ENCODE measurements at places on chromosomes 4 and X. TPM values are rescaled to one million over a fixed set of nuclear protein-coding genes. Genes with fewer than 3 reads are reported as not detected.

The LRCH2 gene
- 3.9 TPM for polyA plus RNA-seq

- DNase-seq: peak; percentile 41
- H3K4me1 ChIP-seq: peaks cover 6% of the 10 kb centered on the region
- H3K27ac ChIP-seq: peak overlapping the region; percentile 97
- no peaks in the 10 kb centered on the region for H3K27me3 ChIP-seq
- H3K36me3 ChIP-seq: no peaks in the 10 kb centered on the region
Observed at GRCh38 chr4:174521800-174522182, 497 bp downstream of the HPGD start.

DNA sequence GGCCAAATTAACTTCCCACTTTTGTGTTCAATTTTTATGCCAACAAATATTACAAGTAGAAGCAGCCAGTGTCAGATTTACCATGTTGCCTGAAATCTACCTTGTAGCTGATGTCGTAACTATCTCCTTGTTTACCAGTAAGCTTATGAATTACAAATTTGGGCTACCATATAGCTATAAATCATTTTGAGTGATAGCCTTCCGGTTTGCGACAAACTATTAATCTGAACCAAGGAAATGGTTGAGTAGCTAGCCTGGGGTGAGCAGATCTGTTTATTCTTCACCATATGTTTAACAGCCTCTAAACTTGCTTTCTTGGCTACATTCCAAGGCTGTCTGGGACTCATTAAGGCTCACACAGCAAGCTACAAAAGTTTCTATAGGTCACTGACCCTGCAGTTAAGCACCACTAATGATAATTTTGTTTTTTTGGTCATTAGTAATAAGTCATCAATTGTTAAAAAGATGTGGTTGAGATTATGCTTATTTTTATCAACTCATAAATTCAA lies 218.7 kb upstream of the SPOCK3 start:
- H3K4me1 ChIP-seq: no peaks in the 10 kb centered on the region
- no peak overlapping the region for H3K4me3 ChIP-seq
- no peaks in the 10 kb centered on the region for H3K36me3 ChIP-seq
- no peak overlapping the region for H3K27ac ChIP-seq

DNA sequence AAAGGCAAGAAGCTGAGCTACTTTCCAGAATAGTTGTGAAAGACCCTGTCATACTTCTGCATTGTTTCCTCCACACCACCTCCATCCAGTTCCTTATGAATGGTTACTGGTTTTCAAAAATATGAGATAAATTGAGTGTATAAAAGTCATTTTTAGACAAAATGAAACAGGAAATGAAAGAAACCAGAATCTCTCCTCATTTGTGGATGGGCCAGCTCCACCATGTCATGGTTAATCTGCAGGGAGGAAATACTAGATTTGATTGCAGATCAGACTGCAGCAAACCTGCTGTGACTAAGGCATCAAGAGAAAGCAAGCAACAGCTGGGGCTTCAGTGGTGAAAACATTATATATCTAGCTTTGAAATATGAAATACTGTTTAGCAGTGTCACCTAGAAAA lies 23.8 kb downstream of the F9 start:
- H3K4me3 ChIP-seq: no peak overlapping the region
- H3K36me3 ChIP-seq: no peaks in the 10 kb centered on the region
- no peaks in the 10 kb centered on the region for H3K27me3 ChIP-seq
- DNase-seq: no peak
- no peak overlapping the region for H3K27ac ChIP-seq
- H3K4me1 ChIP-seq: no peaks in the 10 kb centered on the region

DNA sequence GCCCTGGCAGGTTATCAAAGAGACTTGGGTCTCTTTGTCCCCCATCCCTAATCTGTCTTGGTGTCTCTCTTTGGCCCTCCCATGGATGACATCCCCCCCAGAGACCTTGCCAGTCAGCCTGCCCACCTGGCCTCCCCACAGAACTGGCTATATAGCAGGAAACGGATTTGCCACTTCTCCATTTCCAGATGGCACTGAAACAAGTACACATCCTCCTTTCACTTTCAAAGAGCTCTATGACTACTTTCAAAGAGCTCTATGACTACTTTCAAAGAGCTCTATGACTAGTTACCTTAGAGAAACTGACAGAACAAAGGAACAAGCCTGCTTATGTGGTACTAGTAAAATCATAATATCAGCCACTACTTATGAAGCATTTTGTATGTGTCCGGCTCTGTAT lies 175.3 kb downstream of the MAML3 start:
- DNase-seq: no peak
- H3K36me3 ChIP-seq: no peaks in the 10 kb centered on the region
- H3K27ac ChIP-seq: no peak overlapping the region

- no peaks in the 10 kb centered on the region for H3K27me3 ChIP-seq
- peak; percentile 64 for DNase-seq
- no peak overlapping the region for H3K4me3 ChIP-seq
- H3K4me1 ChIP-seq: peaks cover 7% of the 10 kb centered on the region
Observed at GRCh38 chr4:168440442-168441264, 39.6 kb downstream of the DDX60L start.

DNA sequence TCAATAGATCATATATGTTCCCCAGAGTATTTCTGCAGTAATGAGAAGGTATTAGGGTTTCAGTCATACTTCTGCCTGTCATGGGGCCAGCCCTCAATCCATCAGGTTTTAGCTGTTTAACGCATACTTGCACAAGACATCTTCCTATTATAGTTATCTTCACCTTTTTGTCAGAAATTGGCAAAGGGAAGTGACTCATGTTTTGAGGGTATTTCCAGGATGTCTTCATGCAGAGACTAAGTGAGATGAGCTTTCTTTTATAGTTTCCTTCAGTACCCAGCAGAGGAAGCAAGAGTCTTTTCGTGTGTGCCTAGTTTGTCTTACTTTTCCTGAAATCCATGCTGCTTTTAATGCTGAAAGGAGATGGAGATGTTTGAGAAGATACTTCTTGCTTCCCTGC lies 9.5 kb downstream of the CSTF2 start:
- no peaks in the 10 kb centered on the region for H3K27me3 ChIP-seq
- H3K4me3 ChIP-seq: no peak overlapping the region

DNA sequence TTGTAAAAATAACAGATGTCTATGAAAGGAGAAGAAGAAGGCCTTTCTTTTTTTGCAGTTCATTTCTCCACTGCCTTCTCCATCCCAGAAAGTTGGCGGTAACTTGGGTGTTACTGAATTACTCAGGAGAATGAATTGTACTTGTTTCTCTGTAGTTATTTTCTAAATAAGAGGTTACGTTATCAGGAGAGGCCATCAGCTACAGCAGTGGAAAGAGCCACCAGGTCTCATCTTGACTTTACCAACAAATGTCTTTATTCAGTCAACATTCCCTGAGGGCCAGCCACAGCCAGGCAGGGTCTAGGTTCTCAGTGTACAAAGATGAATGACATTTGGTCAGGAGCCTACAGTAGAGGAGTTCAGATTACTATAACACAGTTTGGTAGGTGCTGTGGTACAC lies 8.1 kb downstream of the HADH start:
- H3K36me3 ChIP-seq: peaks cover 28% of the 10 kb centered on the region
- no peak overlapping the region for H3K27ac ChIP-seq
- no peaks in the 10 kb centered on the region for H3K27me3 ChIP-seq
- H3K4me1 ChIP-seq: peaks cover 10% of the 10 kb centered on the region

The TRIML2 gene
- not detected for polyA plus RNA-seq

DNA sequence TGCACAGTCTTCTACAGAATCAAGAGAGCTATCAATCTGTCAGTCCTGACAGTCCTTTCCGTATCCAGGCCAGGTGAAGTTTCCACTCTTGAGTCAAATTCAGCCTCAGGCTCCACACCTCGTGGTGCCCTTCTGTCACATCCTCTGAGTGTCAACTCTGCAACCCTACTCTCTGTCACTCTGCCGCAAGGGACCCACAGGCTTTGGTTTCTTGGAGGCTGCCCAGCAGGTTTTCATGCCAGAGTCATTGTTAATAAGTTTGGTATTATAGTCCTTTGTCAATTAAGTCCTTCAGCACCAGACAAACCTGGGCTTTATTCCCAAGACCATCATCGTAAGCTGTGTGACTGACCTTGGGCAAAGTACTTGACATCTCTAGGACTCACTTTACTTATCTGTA lies 83.4 kb upstream of the KLHL13 start:
- no peaks in the 10 kb centered on the region for H3K36me3 ChIP-seq
- DNase-seq: no peak
- H3K4me3 ChIP-seq: no peak overlapping the region
- no peaks in the 10 kb centered on the region for H3K27me3 ChIP-seq
- H3K27ac ChIP-seq: no peak overlapping the region
- no peaks in the 10 kb centered on the region for H3K4me1 ChIP-seq

DNA sequence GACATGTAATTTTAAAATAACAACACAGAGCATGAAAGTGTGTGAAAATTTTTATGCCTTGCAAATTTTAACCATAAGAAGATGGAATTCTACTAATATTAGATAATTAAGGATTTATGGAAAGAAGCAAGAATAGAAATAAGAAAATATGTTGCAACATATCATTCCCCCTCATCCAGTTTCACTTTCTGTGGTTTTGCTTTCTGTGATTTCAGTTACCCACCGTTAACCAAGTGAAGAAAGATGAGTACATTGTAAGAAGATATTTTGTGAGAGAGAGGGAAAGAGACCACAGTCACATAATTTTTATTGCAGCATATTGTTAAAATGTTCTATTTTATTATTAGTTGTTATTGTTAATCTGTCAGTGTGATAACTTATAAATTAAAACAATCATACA lies 77.9 kb downstream of the ADAM29 start:
- no peaks in the 10 kb centered on the region for H3K36me3 ChIP-seq
- H3K4me1 ChIP-seq: peaks cover under 1% of the 10 kb centered on the region
- H3K27me3 ChIP-seq: no peaks in the 10 kb centered on the region
- no peak for DNase-seq
- H3K4me3 ChIP-seq: no peak overlapping the region

DNA sequence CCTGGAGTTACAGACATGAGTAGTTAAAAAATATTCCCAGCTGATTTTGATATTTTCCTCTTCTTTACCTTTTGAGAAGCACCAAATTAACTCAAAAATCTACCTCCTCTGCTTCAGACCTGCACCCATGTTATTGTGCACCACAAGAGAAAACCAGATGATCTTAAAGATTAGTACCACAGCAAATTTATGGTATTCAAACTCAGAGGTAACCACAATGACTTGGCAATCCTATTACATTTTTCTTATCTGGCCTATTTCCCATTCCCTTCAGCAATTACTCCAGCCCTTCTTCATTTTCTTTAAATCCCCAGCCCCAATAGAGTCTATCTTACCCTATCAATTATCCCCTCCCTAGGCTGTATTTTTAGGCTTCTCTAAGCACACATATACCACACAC lies 535.1 kb downstream of the FAT4 start:
- no peak for DNase-seq
- no peaks in the 10 kb centered on the region for H3K27me3 ChIP-seq
- H3K4me1 ChIP-seq: no peaks in the 10 kb centered on the region
- H3K27ac ChIP-seq: no peak overlapping the region

DNA sequence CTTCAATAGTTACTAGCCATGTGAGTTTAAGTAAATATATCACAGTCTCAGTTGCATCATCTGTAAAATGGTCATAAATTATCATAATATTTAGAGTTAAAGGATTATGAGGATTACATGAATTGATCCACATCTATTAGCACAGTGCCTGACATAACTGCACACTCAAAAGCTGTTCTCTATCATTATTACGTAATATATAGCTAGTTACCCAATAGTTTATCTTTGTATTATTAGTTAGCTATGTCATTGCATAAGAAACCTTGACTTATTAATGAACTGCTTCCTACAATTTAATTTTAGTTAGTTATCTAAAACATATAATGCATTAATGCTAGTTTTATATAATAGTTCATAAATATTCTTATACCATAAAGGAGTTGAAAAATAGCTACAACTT lies 1076.9 kb upstream of the GRID2 start:
- H3K4me1 ChIP-seq: no peaks in the 10 kb centered on the region
- no peaks in the 10 kb centered on the region for H3K36me3 ChIP-seq
- no peak overlapping the region for H3K27ac ChIP-seq
- DNase-seq: no peak

DNA sequence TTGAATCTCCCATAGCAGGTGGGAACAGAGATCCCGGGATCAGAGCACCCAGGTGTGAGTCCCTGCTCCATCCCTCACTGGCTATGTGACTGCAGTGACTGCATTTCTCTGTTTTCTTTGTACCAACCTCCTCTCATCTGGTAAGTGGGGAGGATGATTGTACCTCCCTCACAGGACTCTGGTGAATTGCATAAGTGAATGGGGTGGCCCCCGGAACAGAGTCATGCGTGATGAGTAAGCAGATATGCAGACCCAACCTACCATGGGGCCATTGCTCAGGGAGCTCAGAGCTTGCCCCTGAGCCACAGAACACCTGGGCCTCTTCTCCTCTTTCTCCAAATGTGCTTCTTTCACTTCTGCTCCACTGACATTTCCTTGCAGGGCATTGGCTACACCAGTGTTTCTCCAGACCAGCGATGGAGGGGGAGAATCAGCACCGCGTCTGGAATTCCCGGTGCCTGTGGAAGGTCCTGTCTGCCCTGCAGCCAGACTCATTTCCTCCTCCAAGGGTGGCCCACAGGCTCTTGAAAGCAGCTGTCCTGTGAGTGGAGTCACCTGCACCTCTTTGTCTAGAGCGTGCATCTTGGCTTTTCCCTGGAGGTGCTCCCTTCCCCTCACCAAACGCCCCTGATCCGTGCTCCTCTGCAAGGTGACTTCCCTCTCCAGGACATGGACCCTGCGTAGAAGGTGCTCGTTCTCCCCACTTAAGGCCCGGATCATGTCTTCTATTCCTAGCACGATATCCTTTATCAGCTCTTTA lies 30.0 kb downstream of the C4orf50 start:
- DNase-seq: no peak
- no peaks in the 10 kb centered on the region for H3K4me1 ChIP-seq
- H3K27ac ChIP-seq: no peak overlapping the region
- H3K4me3 ChIP-seq: no peak overlapping the region
- no peaks in the 10 kb centered on the region for H3K36me3 ChIP-seq
- no peaks in the 10 kb centered on the region for H3K27me3 ChIP-seq

- no peaks in the 10 kb centered on the region for H3K27me3 ChIP-seq
- no peaks in the 10 kb centered on the region for H3K36me3 ChIP-seq
- H3K27ac ChIP-seq: no peak overlapping the region
- no peak overlapping the region for H3K4me3 ChIP-seq
- H3K4me1 ChIP-seq: no peaks in the 10 kb centered on the region
- DNase-seq: no peak
Observed at GRCh38 chrX:149124526-149125108, 380.5 kb downstream of the IDS start.

DNA sequence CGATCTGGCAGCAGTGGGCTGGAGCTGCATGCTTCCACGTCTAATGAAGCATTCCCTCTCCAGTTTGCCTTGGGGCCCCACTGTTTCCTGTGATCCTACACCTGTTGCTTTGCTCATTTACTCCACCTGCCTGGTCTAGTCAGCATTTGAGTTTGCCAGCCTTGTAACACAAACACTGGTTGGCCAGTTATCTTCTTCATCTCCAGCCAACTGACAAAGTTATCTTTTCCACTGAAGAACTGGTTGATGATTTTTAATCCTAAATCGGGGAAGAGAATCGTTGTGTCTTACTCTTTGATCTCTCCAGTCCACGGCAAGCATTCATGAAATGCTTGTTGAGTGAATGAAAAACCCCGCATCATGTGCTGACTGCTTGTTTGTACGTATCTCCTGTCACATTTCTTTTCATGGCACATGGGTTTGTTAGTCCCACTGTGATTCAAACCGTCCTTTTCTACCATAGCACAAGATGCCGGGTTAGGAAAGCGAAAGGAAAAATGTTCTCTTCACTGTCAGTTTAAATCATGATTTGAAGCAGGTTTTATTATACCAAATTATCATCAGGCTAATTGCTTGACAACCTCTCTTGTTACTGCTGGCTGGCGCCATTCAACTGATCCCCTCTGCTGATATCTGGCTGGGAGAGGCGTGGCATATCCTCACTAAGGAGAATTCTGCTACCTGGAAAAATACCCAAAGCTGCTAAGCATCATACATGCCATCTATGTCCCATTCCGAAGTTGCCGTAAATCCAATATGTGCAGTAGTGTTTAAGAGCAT lies 144.8 kb downstream of the SHROOM3 start:
- peak; percentile 92 for DNase-seq
- H3K27me3 ChIP-seq: no peaks in the 10 kb centered on the region
- peak overlapping the region; percentile 34 for H3K4me3 ChIP-seq
- H3K27ac ChIP-seq: peak overlapping the region; percentile 74
- H3K4me1 ChIP-seq: peaks cover 13% of the 10 kb centered on the region

Data from large intestine (tissue), 12 donors.